ENCODE measurements at places on chromosomes 4 and X.

DNA sequence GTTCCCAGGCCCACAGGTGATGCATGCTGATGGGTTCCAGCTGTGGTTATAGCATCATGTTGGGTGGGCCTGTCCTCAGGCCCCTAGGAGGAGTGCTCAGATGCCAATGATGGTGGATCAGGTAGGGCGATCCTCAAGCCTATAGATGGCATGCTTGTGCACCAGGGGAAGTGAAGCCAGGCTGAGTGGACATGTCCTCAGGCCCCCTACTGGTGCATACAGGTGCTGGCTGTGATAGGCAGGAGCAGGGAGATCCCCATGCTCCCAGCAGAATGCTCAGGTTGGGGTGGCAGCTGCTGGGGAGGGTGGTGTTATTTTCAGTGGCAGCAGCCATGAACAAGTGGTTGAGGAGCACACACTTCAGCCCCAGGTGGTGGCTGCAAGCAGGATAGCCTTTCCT is 96.0 kb downstream of the SMARCA1 start:
- DNase-seq = no peak

GRCh38 chr4:67926485-67926884 is 36.8 kb downstream of the TMPRSS11A start:
- DNase-seq = no peak

DNA sequence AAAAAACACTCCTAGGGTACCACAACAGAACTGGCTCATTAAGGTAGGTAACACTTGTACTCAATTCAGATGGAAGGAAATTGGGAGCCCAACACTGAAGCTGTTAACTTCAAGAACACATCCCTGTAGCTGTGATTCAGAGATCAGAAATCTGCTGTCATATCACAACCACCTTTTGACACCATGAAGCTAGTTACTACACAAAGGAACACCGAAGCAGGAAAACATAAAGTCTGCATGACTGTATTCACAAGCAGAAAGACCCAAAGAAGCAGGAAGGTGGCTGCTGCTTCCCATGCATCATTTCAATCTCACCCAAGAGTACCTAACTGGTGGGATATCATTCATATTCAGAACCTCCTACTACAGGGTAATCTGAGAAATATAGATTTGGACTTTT is 7.7 kb downstream of the SMIM10L2A start:
- no peak for DNase-seq

GRCh38 chr4:120447774-120448173 is 381.1 kb upstream of the MAD2L1 start:
- no peak for DNase-seq

DNA sequence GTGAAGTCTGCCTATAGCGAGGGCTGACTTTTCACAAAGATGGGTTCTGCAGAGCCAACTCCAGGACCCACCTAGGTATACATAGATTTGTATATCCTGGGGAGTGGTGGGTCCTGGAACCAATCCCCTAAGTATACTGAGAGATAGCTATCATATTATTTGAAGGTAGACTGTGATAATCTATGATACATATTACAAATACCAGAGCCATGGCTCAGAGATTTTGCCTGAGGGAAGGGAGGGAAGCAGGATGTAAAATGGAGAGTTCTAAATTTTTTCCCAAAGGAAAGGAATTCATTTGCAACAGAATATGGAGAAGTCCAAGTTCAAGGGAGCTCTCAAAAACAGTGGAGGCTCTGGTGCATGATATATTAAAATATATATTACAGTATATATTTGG is 7.2 kb downstream of the TCEAL3 start:
- no peak for DNase-seq

GRCh38 chr4:189090174-189090814 is 850.4 kb upstream of the FRG1 start:
- DNase-seq = no peak

DNA sequence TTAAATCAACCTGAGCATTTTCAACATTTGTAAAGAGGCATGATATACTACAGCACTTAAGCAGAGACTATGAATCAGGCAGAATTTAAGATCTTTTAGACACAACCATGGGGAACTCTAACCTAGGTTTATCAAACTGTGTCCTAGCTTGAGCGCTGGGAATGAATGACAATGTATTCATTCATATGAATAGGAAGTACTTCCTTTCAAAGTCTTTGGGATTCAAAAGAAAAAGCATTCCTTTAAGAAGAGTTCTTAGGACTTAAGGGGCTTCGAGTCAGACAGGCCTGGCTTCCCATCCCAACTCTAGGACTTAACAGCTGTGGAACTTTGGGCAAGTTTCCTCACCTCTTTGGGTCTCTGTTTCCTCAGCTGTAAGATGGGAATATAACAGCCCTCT is 104.6 kb downstream of the ANAPC4 start:
- no peak for DNase-seq

DNA sequence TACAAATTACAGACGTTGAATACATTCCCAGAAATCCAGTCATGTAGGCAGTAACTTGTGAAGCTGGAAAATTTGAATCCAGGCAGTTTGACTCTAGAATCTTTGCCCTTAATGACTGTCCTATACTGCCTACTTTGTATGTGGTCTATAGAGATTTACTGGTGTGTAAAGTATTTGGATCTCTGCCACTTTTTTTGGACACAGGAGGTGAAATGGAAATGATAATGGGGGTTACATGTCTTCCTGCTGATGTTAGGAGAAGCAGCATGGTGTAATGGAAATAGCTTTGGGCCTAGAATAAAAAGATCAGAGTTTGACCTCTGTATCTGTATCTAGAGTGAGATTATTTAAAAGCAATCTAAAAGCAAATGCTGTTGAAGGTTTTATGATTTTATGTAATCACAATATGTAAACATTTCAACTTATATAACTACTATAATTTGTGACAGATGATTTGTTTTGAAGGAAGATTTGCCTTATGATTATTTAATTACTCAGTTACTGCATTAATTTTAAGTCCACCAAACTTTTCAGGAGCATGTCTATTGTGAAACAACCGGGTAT is 3.3 kb downstream of the COL4A5 start:
- DNase-seq = no peak

GRCh38 chrX:96182366-96182765 is 502.3 kb upstream of the DIAPH2 start:
- DNase-seq = no peak

DNA sequence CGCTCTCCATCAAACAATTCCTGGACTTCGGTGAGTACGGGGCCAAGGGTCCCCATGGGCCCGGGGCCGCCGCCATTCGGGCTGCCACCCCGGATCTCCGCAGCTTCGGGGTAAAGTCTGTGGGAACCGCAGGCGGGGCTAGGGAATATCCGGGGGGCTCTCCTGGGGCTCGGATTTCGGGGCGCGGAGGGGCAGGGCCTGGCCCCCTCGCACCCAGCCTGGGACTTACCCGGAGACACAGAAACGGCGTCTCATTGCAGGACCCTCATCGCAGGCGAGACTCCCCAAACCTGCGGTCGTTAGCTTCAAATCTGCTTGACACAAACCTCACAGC is 413 bp downstream of the PDK3 start:
- DNase-seq = no peak

DNA sequence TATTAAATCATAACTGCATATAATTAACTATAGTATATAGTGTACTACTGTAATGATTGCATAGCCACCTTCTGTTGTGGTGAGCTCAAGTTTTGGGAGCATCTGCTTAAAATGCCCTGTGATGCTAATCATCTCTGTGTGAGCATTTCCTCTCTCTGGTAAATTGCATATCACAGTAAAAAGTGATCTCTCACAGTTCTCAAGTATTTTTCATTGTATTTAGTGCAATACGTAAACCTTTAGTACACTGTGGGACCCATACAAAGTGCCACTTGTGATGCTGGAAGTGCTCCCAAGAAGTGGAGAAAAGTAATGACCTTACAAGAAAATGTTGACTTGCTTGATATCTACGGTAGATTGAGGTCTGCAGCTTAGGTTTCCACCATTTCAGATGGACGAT is 82.0 kb downstream of the WWC2 start:
- DNase-seq = no peak

GRCh38 chr4:7772711-7773385 is 166.8 kb downstream of the AFAP1 start:
- DNase-seq = no peak

- no peak for DNase-seq
Measured at GRCh38 chr4:24015782-24016181, 125.9 kb upstream of the PPARGC1A start.

GRCh38 chr4:174578366-174578765 is 56.1 kb upstream of the HPGD start:
- no peak for DNase-seq

DNA sequence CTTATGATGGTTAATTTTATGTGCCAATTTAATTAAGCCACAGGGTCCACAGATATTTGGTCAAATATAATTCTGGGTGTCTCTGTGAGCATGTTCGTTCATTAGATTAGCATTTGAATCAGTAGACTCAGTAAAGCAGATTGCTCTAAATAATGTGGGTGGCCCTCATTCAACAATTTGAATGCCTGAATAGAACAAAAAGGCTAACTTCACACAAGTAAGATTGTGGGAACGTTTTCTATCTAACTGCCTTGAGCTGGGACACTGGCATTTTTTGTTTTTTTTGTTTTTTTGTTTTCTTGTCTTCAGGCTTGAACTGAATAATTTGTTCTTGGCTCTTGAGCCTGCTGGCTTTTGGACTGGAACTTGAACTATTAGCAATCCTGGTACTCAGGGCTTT is 292.4 kb upstream of the SPANXN4 start:
- no peak for DNase-seq

GRCh38 chr4:169675825-169676224 is 55.4 kb downstream of the CLCN3 start:
- DNase-seq = no peak

- DNase-seq = no peak
Measured at GRCh38 chr4:154450966-154451365, 40.6 kb downstream of the DCHS2 start.

DNA sequence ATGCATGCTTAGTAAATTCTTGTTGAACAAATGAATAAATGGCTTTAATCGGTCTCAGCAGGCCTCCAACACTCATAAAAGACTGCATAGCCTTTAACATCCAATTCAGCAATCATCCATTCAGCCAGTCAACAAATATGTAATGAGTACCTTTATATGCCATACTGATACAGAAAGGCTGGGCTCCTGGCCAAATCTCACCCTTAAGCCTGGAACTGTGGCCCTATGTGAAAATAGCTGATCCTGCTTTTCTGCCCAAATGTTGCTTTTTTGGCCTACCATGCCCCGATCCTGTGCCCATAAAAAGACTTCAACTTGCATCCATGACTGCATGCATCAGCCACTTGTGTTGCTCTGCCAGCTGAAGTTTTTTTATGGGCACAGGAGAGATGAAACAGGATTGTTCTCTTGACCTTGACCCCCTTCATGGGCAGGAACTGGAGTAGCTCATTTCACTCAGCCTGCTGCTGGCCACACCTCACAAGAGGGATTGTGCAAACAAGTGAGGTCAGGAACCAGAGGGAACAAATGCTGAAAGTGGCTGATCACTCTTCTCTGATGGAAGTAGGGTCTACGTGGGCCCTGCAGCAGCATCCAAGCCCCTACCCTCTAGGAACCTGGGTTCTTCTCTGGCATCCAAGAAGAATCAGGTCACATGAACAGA is 75.6 kb downstream of the NPY1R start:
- no peak for DNase-seq

DNA sequence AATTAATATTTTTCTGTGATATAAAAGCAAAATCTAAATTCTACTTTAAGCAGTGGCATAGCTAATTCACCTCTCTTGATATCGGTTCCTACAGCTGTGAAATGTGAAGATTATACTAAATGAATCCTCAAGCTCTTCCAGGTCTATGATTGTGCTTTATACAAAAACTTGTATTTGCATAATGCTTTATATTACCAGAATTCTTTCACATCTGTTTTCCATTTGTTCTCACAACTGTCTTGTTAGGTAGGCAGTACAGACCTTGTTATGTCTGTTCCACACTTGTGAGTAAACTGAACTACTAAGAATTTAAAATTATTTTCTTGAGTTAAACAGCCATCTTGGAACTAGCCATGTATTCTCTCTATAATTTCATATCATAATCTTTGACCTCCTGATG is 184.9 kb downstream of the RAPGEF2 start:
- no peak for DNase-seq

DNA sequence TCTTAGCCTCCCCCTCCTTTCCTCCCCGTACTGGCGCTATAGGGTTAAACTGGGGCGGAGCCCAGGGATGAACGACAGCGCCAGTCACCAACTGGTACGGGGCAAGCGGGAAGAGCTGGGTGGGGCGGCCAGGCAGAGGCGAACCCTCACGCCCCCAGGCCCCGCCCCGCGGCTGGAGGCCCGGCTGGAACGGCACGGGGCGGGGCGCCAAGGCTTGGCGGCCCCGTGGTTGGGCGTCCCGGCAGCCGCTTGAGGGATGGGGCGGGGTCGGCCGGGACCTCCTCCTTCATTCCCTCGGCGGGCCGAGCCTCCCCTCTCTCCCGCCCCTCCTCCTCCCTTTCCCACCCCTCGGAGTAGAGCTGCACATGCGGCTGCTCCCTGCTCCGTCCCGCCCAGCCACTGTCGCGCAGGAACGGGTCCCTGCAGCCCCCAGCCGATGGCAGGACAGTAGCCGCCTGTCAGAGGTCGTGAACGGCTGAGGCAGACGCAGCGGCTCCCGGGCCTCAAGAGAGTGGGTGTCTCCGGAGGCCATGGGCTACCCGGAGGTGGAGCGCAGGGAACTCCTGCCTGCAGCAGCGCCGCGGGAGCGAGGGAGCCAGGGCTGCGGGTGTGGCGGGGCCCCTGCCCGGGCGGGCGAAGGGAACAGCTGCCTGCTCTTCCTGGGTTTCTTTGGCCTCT is at the start of gene EDA:
TSS of gene EDA (plus strand) at position 335 of the 678 bp plus-strand sequence.
- DNase-seq = no peak

DNA sequence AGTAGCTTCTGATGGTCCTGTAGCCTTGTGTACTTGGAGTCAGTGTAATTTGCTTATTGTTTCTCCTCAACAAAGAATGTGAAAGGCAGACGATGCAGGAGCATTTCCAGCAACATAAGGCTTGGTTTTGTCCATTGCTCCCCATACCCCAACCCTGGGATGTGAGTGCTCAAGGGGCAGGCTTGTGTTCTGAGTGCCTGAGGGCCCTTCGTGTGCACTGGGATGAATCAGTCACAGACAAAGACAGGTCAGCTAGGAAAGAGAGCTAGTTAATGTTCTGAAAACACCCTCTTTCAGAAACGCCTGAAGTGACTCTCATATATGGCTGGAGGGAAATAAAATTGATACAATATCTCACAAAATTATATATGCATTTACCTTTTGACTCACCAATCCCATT is 59.1 kb downstream of the PRPS1 start:
- no peak for DNase-seq

DNA sequence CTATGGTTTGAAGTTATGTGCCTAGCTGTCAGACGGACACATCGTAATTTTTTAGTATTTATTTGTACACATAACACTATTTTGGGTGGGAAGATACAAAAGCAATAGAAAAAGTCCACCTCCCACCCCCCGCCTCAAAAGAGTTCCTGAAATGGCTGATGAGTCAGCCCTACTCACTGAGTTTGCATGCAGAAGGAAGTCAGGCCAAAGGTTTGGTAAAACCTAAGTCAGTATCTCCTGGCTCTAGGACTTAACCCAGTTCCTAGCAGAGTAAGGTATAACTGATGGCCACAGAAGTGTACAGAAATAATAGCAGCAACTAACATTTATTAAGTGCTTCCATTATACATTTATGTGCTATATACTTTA is 2.9 kb upstream of the KLHL2 start:
- DNase-seq = no peak
